Activated B cell treated with CpG ODN at 0.5 μM for 24 hours (primary cell): ENCODE measurements at places on chromosomes 12 and 14.

- no peak for DNase-seq
These were observed 942 bp upstream of the GSG1 start for GRCh38 chr12:13104409-13104808.

DNA sequence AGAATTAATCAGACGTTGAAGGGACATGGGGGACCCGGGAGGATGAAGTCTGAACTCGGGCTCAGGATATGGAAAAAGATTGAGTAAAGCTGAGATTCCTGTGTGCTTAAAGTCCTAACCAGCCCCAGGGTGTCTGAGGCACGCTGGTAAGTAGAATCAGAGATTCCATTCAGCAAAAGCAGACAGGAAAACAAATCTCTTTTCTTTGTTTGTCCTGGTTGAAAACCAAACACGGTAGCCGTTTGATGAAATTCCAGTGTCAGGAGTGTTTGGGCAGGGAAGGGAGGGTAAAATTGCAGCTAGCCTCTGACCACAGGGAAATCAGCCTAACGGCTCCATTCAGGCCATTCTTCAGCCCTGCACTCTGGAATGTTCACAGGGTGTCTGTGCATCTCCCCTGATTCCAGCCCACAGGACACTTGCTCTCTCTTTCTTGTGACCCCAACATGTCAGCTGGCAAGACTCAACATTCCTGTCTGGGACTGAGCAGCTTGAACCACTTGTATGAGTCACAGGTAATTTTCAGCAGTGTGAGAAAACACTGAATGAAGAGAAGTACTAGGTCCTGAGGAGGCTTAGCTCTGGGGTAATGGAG, 31.0 kb downstream of the NINJ2 start:
- DNase-seq = no peak

GRCh38 chr14:77198561-77198960, 17.0 kb downstream of the TMEM63C start:
- DNase-seq = no peak

DNA sequence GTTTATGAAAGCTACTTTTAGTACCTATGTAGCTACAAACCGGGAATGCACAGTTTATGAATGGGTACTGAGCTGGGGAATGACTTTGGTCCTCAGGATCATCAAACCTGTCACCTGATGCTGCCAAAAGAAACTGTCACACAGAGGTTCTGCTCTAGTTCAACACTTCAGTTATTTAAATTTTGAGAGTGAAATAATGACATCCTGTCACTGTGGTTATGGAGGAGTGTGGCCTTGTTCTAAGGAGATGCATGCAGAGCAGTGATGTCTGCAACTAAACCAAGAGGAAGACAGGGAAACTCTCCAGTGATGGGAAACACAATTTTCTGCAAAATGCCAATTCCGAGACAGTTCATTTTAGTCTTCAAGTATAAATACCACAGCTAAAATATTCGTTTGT, 4.8 kb upstream of the AEBP2 start:
- no peak for DNase-seq

GRCh38 chr12:15222219-15222618, 1.0 kb upstream of the RERG start:
- no peak for DNase-seq

GRCh38 chr12:119266963-119267362, 67.6 kb upstream of the CCDC60 start:
- no peak for DNase-seq

GRCh38 chr12:113276946-113277500, 55.8 kb downstream of the TPCN1 start:
- DNase-seq = no peak

GRCh38 chr14:68704736-68705720, 87.8 kb downstream of the ZFP36L1 start:
- DNase-seq = no peak

- DNase-seq = no peak
These were observed 409.3 kb downstream of the PRKD1 start for GRCh38 chr14:29518335-29518734.

- DNase-seq = no peak
These were observed 34.9 kb downstream of the PLEKHD1 start for GRCh38 chr14:69519204-69520100.

- no peak for DNase-seq
These were observed 89.6 kb downstream of the MSRB3 start for GRCh38 chr12:65368055-65368454.

DNA sequence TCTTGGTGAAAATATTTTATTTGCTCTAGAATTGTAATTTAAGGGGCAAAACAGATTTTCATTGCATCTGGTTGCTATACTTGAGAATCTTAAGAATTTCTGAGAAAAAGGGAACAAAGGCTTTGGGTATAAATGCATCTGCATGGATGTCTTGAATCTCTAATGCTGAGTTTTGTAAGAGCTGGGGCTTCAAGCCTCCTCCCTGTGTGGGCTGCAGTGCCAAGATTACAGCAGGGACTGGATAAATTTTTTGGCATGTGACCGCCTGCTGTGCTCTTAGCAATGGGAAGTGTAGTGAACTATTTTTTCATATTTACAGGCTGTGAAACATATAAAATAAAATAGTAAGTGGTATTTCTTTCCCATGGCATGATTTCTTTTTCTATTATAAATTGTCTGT, 70.0 kb downstream of the SLC38A6 start:
- DNase-seq = no peak

- DNase-seq = no peak
These were observed 72.4 kb downstream of the ATP2B1 start for GRCh38 chr12:89636052-89636775.

DNA sequence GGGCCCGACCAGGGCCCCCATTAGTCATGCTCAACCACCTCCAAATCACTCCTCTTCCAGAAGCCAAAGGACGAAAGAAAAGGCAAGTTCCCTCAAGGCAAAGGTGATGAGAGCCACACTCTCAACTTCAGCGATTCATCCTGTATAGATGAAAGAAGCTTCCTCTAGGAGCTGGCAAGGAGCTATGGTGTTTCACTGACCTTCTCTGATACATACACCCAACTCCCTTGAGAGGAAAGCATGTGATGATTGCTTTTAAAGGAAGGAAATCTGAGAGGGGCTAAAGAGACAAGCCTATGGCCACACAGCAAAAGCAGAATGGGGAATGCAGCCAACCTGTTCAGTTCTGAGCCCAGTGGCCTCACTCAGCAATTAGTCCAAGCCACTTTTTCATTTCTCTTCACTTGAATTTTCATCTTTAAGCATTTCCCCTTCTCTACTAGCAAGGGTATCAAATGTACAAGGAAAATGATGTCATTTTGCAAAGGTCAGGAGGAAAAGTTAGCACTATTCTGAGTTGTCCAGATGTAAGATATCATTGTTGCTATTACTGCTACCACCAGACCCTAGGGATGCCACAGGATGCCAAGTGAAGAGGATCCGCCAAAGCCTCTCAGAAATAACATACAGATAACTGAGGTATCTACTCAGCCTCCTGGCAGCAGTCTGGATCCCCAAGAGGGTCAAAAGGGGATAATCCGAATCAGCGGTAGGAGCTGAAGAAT, 82.5 kb downstream of the MAP3K9 start:
- DNase-seq = no peak

DNA sequence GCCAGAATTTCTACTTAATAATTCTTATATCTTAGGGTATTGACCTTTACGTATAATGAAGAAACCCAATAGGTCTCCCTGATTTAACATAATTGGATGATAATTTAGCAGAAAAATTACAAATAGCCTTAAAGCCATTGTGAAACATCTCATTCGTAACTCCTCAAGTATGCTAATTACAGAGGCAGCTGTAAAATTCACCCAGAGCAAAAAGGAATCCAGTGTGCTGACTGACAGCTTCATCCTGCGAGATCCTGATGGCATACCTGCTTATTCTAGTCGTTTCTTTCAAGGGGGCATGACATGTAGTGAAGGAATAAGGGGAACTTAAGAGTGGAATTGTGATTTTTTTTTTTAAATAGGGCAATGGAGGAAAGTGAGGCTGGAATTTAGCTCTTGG, 291.5 kb downstream of the FUT8 start:
- DNase-seq = no peak

GRCh38 chr12:59627582-59627981, 31.8 kb downstream of the SLC16A7 start:
- no peak for DNase-seq

GRCh38 chr14:68182492-68182891, 362.9 kb downstream of the RAD51B start:
- DNase-seq = no peak

- DNase-seq = no peak
These were observed 238.8 kb upstream of the SYT10 start for GRCh38 chr12:33678221-33678964.

GRCh38 chr14:54691525-54692283, 124.8 kb downstream of the SAMD4A start:
- DNase-seq = no peak

- DNase-seq = no peak
These were observed 4.0 kb upstream of the NAA25 start for GRCh38 chr12:112112409-112113133.

- DNase-seq = no peak
These were observed 16.4 kb downstream of the NID2 start for GRCh38 chr14:52052288-52052943.

GRCh38 chr14:100967930-100968329, 64.4 kb upstream of the RTL1 start:
- DNase-seq = no peak

GRCh38 chr14:58199726-58200479, at the start of gene ACTR10:
ACTR10 (plus strand) TSS chr14:58200149; CDS start chr14:58200218, 69 bp downstream.
- peak; percentile 93 for DNase-seq

GRCh38 chr14:59463787-59464485, 1.2 kb downstream of the GPR135 start:
- DNase-seq = peak; percentile 35

DNA sequence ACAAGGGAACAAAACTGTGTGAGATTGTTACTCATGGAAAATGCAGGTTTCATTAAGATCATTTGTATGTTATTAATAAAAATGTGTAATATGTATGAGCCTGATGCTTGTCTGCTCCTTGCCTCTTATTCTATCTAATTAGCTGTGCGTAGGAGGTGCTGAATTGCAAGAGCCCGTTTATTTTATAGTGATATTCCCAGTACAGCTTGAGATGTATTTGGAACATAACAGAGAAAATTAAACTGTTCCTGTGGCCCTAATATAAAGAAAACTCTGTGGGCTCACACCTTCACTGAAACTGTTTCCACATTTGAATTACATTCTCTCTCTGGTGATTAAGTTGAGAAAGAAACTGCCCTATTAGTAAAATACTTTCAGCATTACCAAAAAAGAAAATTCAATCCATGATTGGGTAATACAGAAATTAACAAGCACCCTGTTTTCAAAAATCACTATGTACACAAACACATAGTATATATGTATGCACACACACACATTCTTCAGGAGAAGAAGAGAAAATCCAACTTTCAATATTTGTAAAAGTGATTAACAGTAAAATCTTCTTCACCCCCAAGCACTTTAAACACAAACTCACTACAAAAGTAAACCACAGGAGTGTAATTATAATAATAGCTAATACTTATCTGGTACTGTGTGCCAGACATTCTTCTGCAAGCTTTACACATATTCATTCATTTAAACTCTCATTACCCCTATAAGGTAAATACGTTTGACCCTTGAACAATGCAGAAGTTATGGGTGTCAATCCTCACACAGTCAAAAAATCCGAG, 233.2 kb downstream of the PHLDA1 start:
- no peak for DNase-seq

- no peak for DNase-seq
These were observed 149.5 kb downstream of the SLC6A15 start for GRCh38 chr12:84763107-84763506.

DNA sequence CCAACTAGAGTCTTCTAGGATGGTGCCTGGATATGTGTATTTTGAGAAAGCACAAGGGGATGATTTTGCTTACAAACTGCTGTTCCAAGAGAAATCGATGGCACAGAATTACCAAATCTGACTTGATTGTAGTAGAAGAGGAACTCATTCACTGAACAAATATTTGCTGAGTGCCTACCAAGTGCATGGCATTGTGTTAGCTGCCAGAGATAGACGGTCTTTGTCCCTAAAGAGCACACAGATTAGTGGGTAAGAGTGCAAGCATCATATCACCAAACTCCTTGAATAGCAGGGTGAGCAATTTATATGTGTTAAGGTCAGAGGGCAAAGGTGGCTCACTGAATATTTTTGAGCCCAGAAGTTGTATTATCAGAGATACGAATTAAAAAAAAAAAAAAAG, 3.5 kb upstream of the FOXN3 start:
- DNase-seq = no peak

DNA sequence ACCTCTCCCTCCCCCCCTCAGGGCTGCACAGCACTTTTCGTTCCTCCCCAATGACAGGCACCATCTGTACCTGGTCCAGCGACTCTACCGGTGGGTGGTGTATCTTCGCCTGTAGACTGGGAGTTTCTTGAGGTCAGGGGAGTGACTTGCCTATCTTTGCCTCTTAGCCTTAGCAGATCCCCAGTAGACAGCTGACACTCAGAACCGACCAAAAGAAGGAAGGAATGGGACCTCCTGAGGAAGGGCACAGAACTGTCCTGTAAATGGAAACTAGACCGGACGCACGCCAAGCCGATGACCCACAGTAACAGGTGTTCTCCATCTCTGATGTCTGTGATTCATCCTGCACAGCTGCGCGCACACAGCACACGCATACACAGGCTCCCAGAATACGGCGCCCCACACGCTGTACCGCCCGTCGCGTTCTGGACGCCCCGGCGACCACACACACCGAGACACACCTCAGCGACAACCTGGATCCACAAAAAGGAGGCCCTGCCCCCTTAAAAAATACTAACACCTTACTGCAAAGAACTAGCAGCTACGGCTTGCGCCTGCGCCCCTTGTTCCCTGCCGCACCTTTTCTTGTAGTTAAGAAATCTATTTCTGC, 673 bp upstream of the TTC9 start:
- peak; percentile 51 for DNase-seq

GRCh38 chr14:105900398-105901160, 374.2 kb downstream of the TMEM121 start:
- DNase-seq = no peak

DNA sequence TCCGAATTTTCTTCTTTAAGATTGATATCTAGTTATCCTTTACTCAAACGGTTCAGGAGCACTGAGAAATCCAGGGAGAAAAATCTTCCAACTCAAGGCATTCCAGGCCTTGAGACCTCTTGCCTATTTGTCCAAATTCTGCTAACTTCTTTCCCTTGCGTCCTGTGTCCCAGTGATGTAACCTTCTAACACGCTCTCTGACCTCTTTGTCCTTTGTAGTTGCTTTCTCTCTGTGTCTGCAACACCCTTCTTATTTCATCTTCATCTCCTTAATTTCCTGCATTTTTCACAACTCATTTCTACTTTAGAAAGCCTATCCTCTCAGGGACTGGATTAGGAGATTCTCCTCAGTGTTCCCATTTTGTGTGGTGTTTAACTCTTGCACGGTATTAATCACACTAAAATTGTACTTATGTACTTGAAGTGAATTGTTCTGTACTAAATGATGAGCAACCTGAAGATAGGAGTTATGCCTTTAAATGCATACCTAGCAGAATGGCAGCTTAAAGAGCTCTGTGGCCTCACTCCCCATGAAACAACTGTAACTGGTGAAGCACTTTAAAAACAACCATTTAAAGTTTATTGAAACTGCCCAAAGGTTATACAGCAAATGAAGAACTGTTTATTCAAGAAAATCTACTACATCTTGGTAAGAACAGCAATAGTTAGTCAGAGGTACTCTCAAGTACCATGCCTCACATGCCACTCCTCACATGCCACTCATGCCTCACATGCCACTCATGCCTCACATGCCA, 7.4 kb upstream of the SNAPC1 start:
- no peak for DNase-seq
